GM04503 (cell line): ENCODE measurements at places on chromosomes 6 and 20.

DNA sequence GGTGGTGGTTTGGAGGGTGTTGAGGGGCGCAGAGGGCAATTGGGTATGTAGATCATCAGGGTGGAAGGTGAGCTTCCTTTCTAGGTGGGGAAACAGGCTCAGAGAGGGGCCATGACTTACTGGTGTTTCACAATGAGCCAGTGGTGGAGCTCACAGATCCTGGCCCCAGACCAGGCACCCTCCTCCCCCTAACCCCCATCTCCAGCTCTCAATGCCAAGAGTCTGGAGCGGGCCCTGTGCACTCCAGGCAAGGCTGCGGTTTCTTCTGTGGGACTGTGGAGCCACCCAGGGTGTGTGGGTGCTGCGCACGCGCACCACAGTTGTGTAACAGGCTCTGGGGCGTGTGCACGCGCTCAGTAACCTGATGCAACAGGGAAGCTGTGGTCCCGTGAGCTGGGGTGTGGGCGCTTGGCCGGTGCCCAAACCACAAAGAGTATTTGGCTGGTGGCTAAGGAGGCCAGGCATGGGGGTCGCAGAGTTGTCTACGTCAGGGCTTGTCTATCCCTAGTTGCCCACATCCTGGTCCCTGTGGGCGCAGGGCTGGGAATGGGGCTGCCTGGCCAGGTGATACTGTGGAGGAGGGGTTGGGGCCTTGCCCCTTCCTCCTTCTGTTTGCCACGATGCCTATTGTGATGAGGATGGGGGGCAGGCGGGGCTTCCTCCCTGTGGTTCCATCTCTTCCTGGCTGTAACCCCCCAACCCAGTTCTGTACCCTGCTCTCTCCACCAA is 37.5 kb upstream of the MRPS18A start:
- peak; percentile 42 for DNase-seq

DNA sequence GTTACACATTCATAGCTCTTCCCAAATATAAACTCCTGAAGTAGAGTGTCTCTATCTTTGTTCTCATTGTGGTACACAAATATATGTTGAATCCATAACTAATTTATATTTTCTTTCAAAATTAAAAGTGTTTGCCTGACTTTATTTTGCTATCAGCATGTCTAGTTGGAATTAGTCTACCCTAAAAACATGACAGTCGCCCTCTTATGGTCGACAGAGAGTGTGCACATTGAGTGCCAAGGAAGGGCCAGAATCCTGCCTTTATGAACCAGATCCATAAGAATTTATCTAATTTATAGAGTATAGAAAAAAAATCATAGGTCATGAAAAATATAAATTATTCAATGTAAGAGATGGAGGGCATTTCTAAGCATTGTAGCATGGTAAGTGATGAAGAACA is 12.3 kb upstream of the DEFB112 start:
- DNase-seq, result no peak

DNA sequence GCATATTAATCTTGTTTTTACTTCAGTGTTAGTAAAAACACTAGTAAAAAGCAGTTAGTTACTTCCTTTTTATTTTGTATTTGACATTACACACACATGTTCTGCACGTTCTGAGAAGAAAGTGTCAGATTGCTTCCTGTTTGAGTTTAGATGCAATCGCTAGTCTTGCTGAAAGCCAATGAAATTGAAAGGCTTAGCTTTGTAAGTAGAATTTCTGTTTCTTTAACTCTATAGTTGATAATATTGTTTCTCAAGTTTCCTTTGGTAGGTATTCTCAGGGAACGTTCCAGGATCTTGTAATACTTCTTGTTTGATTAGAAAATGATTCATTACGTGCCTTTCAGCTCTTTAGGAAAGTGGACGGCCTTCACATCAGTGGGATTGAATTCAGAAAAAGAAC is 55.0 kb downstream of the CDKAL1 start:
- DNase-seq, result no peak

GRCh38 chr6:87330961-87331360 is 1.9 kb upstream of the GJB7 start:
- no peak for DNase-seq

- no peak for DNase-seq
These were observed at the start of gene IP6K3 for GRCh38 chr6:33746651-33747100. Gene IP6K3 (minus strand): TSS chr6:33746905. CDS start chr6:33735476, 11,429 bp downstream.

- no peak for DNase-seq
These were observed 37.3 kb downstream of the HECA start for GRCh38 chr6:139172151-139172550.

DNA sequence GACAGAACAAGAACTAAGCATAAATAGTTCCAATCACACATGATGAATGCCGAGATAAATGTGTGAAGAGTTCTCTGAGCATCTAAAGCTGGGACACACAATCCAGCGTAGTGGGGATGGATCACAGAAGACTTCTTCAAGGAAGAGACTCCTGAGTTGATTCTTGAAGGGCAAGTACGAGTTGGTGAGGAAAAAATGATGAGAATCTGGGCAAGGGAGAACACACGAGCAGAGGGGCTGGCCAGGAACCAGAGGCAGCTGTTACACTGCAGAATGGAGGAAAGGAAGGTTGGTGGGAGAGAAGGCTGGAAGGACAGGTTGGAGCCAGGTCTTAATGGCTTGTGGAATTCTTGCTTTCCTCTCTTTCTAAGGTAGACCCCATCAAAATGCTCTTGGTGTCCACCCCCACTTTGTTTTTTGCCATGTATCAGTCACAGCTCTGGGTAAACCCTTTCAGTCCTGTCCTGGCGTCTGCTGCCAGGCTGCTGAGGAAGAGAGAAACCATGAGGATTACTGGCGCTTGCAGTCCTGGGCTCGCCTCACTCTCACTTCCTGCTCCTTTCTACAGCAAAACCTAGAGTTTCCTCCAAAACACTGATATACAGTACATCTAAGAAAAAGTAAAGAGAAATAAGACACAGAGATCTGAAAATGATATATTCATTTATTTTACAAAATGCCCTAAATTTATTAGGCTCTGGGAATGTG is 127.6 kb upstream of the FAM184A start:
- DNase-seq, result no peak

DNA sequence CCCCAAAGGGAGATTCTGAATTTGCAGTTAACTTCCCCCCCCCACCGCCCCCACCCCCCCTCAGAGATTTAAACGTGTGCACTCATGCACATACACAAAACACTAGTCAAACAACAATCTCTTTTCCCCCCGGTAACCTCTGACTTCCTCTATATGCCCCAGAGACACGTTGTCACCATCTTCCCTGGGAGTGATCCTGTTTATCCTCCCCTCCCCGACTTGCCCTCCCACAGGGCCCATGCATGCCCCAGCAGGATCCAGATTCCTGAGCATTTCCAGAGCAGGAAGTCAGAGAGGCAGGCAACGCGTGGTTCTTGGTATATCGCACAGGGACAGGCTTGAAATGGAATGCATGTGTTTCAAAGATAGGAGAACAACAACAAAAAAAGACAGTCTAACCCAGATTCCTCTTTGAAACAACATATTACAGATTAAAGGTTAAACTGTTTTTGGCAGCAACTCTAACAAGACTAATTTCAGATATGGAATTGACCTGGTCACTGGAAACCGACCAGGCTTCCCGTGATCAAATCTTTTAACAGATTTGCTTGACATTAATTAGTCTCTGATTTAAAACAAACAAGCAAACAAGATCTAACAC is 1.3 kb downstream of the BLCAP start:
- no peak for DNase-seq

DNA sequence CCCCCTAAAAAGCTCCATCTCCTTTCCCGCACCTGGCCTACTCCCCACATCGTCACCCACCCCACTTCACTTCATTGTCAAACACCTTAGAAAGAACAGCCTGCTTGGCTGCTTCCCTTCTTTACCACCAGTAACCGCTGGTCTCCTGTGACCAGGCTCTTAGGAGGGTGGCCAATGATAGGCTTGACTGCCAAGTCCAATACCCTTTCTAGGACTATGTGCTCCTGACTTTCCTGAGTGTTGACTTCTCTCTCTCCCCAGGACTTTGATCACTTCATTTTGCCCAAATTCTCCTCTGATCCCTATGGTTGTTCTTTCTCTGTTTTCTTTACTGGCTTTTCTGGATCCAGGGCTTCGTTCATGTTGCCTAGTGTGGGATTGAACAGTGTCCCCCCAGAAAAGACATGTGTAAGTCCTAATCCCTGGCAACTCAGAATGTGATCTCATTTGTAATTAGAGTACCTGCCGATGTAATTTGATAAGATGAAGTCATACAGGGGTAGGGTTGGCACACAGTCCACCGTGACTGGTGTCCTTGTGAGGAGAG is 254.0 kb downstream of the GMDS start:
- DNase-seq, result no peak

DNA sequence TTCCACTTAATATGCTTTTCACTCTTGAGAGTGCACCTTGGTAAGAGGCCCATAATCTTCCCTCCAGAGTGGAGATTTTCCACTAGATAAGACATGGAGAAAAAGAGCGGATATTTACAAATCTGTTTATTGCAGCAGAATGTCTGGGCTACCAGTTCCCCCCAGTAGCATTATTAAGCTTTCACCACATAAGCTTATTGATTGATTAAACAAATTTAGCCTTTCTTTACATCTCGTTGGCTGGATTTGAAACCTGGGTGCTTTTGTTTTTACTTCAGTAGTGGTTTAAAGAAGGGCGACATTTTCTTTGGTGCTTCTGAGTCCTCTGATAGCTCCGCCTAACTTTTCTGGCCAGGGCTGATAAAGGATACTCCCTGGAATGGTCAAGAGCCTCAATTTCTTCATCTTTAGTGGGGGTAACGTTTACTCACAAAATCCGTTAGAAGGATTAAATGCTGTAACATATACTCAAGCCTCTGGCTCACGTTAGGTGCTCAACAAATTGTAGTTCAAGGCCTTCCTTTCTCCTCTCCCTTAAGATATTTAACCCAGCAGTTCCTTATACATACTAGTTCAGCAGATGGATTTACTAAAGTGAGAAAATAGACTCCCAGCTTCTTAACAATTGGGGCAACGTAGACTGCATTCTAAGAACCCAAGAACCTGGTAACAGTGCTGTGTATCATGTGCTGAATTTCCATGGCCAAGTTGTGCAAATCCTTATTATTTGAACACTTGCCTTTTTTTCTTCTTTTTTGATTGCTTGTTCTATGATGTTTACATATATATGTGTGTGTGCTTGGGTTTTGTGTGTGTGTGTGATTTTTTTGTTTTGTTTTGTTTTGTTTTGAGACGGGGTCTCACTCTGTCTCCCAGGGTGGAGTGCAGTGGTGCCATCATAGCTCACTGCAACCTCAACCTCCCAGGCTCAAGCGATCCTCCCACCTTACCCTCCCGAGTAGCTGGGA is 91.4 kb downstream of the RREB1 start:
- DNase-seq, result no peak

DNA sequence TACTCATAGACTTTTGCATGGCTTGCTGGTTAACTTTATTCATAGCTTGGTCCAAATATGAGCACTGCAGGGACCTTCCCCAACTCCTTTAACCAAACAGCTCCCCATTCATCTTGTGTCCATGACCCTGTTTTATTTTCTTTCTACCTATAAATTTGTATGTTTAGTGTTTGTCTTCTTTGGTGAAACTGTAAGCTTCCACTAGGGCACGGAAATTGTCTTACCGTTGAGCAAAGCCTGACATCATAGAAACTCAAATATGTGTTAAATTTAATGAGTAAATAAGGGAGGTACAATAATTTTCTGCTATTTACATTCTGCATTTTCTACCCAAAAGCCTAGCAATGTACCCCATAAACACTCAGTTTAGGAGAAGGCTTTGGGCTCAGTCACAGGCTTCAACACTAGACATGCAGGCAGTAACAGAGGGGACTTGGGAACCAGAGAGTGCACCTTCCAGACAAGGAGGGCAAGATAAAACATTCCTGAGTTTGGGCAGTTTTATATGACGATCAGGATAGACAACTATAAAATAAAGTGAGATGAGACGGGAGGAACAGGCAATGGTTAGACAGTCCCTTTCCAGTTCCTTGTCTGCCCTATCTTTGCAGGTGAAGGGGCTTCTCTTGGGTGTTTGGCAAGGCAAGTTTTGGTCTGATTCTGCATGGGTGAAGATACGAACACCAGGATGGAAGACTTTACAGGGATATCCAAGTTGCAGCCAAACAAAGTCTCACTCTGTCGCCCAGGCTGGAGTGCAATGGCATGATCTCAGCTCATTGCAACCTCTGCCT is 46.2 kb upstream of the ZNF217 start:
- DNase-seq, result no peak

DNA sequence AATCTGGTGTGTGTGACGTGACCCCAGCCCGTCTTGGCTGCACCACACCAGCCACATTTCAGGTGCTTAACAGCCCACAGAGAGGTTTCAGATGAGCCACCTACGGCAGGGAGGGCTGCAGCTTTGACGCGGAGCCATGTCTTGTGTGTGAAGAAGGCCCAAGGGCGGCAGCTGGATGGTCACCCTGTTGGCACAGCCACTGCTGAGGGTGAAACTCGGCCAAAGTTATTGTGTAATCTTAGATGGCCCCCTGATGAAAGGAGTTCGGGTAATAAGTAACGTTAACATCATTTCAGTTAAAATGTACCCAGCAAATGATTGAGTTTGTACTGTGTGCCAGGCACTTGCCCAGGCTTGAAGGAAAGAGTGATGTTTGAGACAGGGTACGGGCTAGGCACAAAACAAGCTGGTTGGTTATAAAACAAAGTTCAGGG is 97.2 kb downstream of the SSR1 start:
- no peak for DNase-seq

GRCh38 chr6:149990661-149991471 is 27.1 kb downstream of the ULBP1 start:
- no peak for DNase-seq

DNA sequence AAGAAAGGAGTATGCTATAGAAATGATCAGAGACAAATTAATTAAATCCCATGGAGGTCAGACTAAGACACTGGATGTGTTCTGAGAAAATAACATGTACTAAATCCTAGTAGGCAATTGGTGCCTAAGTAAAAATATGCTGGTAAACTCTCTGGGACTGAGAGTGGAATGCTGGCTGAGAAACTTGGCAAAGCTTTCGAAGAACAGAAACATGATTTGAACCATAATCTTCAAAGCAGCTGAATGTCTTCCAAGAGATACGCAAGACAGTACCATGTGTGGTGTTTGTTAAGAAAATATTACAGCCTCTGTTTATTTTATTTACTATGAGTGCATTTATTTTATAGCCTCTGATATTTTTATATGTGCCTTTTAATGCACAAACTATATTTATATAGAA is 55.2 kb downstream of the EFHC1 start:
- DNase-seq, result no peak

DNA sequence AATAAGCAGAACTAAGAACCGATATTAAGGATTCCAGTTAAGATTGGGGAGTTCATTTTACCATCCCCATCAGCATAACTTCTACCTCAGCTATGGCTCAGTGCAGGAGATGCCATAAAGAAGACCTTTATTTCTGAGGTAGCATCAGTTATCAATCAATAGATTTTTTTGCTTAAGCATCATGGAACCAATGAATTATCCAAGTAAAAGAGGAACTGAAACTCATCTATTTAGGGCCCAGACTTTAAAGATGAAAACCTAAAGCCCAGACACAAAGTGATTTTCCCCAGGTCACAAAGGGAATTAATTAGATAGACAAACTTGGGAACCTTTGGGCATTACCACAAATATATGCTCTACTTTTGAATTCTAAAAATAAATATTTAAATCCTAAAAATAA is 59.2 kb upstream of the TINAG start:
- no peak for DNase-seq

- no peak for DNase-seq
These were observed 58.1 kb downstream of the NOL4L start for GRCh38 chr20:32527052-32527446.

GRCh38 chr6:79466207-79466834 is 70.9 kb downstream of the LCA5 start:
- DNase-seq, result no peak

- no peak for DNase-seq
These were observed 58.4 kb upstream of the TOP1 start for GRCh38 chr20:40970218-40970617.

- no peak for DNase-seq
These were observed 16.2 kb downstream of the HMGN4 start for GRCh38 chr6:26554447-26554696.
